Muscle of back (tissue), 13 donors: ENCODE measurements at places on chromosomes 1 and 21.

GRCh38 chr21:42286416-42286815 lies 28.8 kb downstream of the TFF3 start:
- DNase-seq = no peak

DNA sequence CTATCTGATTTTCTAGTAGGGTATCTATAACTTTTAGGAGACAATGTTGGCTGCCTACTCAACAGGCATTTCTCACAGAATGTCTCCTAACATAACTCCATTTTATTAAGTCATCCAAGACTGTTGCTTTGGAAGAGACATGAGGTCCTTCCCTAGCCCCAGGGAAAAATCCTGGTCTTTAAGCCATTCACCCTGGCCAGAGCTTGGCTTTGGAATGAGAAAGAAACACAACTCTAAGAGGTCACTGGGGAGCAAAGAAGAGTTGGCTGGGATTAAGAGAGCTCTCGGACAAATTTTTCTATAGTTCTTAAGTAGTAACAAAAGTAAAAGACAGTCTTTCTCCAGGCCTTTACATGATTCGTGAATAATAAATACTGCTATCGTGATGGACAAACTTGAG lies 57.9 kb downstream of the PCNX2 start:
- peak; percentile 85 for DNase-seq

DNA sequence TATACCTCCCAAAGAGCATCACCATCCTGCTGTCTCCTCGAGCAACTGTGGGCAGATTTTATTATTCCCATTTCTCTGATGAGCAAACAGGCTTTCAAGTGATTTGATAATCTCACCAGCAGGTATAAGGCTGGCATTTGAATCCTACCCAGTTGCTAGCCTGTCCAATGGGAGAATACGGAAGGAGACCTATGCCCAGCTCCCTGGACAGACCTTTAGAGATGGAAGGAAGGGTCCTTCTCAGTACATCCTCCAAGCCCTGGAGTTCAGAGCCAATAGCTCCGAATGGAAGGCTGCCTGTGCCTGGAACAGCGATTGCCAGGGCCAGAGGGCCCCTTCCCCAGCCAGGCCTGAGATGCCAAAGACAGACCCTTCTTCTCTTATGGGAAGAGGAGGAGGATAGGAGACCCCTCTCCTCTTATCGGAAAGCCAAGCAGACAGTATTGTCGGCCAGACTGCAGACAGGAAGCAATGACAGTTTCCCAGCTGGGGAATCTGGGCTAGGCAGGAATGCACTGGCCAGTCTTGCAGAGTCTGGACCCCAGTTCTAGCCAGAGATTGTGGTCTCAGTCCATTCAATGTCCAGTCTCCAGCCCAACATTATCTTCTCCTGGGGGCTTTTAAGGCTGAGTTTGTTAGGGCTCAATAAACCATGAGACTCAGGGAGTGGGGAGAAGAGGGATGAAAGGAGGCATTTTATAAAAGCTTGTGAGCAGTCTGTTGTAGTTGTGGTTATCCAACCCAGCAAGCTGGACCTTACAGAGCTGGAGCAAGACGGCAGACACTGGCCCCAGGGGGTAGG lies 2.0 kb downstream of the IFFO2 start:
- DNase-seq = no peak

- no peak for DNase-seq
Measured at GRCh38 chr21:46064870-46065214, 33.1 kb upstream of the COL6A2 start.

GRCh38 chr1:202411422-202411821 lies 62.9 kb downstream of the PPP1R12B start:
- peak; percentile 2 for DNase-seq

GRCh38 chr1:6033986-6034749 lies 11.5 kb upstream of the KCNAB2 start:
- no peak for DNase-seq

GRCh38 chr1:218953386-218953785 lies 220.3 kb upstream of the LYPLAL1 start:
- peak; percentile 47 for DNase-seq

DNA sequence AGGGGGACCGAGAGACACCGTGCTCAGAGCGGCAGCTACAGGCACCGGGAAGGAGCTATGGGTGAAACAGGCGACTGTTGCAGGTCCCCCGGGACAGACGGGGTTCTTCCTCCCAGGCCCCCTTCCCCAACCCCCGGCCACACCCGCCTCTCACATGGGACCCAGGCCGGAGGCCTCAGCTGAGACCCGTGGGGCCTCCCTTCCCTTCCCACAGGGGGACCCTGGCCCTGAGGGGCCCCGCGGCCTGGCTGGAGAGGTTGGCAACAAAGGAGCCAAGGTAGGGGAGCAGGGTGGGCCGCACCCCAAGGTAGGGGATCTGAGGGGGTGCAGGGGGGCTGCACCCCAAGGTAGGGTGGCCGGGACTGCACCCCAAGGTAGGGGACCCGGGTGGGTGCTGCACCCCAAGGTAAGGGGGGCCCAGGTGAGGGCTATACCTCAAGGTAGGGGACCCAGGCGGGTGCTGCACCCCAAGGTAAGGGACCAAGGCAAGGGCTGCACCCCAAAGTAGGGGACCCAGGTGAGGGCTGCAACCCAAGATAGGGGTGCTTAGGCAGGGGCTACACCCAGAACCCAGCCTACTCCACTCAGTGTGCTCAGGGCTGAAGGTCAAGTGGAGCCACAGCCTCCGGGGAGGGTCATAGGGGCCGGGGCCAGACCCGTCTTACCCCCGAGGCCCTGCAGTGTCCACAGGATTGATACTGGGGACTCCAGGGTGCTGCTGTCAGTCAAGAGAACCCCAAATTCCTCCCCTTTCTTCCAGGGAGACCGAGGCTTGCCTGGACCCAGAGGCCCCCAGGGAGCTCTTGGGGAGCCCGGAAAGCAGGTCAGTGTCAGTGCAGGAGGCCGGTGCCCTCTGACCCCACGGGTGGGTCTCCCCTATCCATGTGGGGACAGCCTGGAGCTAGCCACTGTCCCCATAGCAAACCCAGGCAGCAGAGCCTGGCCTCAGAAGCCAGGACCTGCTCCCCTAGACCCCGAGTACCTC lies 22.7 kb downstream of the COL6A2 start:
- no peak for DNase-seq

GRCh38 chr1:9615316-9616063 lies 26.8 kb downstream of the TMEM201 start:
- no peak for DNase-seq

- no peak for DNase-seq
Measured at GRCh38 chr1:33357099-33357498, 36.2 kb upstream of the A3GALT2 start.

- DNase-seq = peak; percentile 55
Measured at GRCh38 chr1:94236630-94237290, 624 bp downstream of the ARHGAP29 start.

DNA sequence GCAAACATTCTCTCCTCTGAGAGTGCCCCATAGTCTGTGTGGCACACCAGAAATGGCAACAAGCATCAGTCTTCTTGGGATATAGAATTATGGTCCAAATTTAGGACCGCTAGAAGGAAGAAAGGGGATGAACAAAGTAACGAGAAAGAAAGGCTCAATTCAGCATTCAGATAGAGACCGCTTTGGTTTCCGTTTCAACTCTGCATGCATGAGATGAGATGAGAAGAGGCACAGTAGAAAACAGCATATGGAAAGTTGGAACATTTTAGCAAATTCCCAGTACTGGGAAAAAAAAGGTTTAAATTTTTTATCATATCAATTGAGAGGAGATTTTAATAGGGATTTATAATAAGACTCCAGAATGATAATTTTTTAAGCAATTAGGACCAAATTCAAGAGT lies 595.5 kb upstream of the CHRM3 start:
- DNase-seq = no peak

- DNase-seq = peak; percentile 59
Measured at GRCh38 chr1:21573971-21574465, 64.8 kb downstream of the ALPL start.

GRCh38 chr1:77966291-77966690 lies 12.6 kb downstream of the FUBP1 start:
- DNase-seq = no peak

DNA sequence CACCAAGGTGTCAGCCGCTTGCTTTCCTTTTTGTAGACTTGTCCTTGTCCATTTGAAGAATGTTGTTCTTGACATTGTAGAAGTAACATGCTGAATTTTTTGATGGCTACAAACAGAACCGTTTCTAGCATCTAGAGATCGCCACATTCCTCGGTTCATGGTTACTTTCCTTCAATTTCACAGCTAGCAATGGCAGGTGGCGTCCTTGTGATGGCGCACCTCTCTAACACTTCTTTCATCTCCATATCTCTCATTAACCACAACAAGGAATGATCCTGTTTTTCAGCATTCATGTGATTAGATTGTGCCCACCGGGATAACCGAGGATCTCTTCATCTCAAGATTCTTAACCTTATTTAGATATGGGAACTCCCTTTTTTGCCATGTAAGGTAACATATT lies 2129.8 kb downstream of the NCAM2 start:
- DNase-seq = no peak

- DNase-seq = no peak
Measured at GRCh38 chr1:240235521-240236288, 144.0 kb downstream of the FMN2 start.

DNA sequence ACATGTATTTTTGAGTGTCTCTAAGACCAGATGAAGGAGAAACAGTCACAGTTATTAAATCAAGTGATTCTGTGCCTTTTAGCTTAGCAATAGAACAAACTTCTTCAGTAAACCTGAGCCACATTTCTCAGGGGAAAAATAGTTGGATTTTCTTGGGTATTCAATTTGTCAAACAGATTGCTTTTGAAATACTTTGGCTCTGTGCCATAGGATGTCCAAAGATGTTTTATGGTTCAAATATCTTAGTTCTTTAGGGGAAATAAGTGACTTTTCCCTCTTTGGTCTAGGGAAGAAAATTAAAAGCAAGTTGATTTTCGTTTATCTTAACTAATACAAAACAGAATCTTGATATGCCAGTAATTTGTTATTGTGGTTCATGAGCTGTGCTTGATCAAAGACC lies 125.9 kb downstream of the ATP5PO start:
- DNase-seq = peak; percentile 11

DNA sequence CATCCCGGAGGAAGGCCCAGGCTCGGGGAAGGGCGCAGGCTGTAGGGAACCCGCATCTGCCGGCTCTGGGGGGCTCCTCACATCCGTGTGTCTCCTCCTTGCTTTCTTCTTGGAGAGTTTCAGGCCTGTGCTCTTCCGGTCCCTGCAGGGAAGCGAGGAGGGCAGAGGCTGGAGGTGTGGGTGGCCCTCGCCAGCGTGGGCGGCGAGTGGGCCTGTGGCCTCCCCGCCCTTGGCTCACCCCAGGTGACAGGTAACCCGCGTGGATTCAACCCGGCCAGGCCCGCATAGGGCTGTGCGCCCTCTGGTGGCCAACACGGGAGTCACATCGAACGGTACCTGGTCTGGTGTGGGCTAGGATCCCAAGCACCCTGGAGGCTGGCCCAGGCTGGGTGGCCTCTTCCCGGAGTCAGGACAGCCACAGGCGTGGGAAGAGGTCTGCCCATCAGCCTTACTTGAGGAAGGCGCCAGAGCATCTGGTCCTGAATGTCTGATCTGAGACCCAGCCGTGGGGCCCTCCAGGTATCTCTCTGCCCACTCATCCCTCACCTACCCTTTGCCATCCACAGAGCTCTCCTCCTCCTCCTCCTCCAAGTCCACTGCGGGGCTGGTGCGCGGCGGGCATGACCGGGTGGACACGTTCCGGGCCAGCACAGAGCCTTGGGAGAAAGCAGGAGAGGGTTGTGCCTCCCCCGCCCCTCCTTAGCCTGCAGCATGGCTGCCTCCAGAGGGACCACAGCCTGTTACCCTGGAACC lies 9.6 kb upstream of the TNFRSF25 start:
- DNase-seq = no peak

DNA sequence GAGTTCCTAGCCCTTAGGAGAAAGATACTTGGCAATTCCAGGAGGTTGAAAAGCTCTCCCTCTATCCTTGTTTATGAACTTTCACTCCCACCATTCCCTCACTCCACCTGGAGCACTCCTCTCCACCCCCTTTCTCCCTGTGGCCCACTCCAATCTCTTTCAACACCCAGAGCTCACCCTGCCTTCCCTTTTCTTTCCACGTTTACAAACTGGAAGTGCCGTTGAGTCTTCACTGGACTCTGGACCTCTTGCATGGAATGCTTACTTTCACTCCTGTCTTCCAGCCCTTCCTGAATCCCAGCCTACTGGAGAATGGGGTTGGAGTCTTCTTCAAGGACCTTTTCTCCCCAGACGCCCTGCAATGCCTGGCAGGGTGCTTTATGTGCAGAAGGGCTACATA lies 198.5 kb downstream of the RHOU start:
- DNase-seq = no peak

DNA sequence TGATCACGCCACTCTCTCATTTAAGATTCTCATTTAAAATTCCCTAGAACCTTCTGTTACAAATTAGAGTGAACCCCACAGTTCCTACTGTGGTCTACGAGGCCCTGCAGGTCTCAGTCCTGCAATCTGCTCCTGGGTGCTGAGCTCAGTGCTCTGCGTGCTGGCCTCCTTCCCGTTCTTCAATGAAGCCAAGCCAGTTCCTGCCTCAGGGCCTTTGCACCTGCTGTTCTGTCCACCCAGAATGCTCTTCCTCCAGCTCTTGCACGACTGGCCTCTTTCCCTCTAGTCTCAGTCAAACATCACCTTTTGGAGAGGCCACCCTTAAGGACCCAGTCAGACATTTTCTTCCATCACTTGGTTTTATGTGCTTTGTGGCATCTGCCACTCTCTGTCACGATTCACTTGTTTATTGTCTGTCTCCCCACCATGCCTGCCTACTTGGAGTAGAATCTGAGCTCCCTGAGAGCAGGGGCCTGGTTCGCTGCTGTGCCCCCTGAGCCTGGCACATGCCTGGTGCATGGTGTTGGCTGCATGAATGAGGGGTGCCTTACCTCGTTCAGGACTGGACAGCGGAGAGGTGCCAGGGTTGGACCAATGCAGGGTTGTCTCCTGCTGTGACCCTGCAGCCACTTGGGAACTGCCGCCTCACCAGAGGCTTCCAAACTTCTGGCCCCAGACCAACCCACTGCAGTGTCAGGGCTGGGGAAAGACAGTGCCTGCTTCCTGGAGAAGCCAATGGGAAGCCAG lies 9.7 kb upstream of the H6PD start:
- DNase-seq = no peak

DNA sequence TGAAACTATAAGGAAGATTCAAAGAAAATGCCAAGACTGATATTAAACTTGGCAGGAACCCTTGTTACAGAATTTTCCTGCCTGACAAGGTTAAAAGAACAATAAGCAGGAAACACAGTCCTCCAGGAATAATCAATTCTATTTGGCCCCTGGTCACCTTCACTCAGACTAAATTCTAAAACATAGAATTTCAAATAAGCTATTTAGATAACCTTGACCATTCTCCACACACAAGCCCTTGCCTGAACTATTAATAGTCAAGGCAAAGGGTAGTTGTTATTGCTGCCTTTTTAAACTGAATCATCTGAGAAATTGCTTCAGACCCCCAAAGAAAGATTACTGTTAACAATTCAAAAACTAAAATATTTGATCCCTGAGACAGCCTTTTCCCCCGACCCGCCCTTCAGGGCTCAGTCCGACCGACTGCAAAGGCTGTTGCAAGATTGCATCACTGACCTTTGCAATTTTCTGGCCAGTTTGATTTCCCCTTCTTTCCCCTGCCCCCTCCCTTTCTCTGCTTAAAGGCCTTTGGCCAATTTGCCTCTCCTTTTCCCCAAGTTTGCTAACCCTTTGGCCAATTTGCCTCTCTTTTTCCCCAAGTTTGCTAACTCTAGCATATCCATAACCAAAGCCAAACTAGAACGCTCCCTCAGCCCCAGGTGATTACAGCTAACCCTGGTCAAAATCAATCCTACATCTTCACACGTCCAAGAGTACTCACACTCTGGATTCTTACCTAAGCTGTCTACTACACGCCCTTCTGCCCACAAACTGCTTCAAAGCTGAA lies 1.4 kb upstream of the G0S2 start:
- DNase-seq = no peak

- DNase-seq = no peak
Measured at GRCh38 chr1:160834945-160835565, 27.6 kb downstream of the CD244 start.

- no peak for DNase-seq
Measured at GRCh38 chr1:210377731-210378333, 49.1 kb downstream of the HHAT start.
